ENCODE measurements at places on chromosomes 7 and 10. TPM values are rescaled to one million over a fixed set of nuclear protein-coding genes. Genes with fewer than 3 reads are reported as not detected.

- peak; percentile 44 for DNase-seq
These were observed 78.3 kb downstream of the ST8SIA6 start for GRCh38 chr10:17375936-17376584.

Gene SDK1
- total RNA-seq: 4.1 TPM

Gene NAMPT
- total RNA-seq: 95.0 TPM

- DNase-seq: no peak
These were observed 29.4 kb upstream of the LANCL2 start for GRCh38 chr7:55335786-55336185.

Gene LRRTM3
- 0.33 TPM for total RNA-seq

GRCh38 chr10:114806562-114807391 is 14.8 kb upstream of the FHIP2A start:
- no peak for DNase-seq

- DNase-seq: no peak
These were observed 224.8 kb downstream of the ZNF248 start for GRCh38 chr10:37632641-37633040.

DNA sequence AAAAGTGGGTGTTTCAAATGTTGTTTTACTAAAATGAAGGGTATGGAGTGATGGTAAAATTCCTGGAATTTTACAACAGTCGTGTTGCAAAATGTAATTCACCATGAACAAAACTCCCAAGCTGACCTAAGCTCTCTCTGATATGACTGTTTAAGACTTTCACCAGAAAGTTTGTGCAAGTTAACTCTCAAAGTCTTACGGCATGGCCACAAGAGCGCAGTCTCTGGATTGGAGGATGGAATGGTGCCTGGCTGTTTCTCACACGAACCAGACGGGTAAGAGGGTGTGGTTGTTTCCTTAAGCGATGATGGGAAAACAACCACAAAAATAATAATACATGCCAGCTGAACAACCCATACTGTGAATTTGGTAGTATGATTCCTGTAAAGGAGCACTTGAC is 662.5 kb downstream of the KCNMA1 start:
- DNase-seq: no peak

Gene MPP7
- 2.1 TPM for total RNA-seq

DNA sequence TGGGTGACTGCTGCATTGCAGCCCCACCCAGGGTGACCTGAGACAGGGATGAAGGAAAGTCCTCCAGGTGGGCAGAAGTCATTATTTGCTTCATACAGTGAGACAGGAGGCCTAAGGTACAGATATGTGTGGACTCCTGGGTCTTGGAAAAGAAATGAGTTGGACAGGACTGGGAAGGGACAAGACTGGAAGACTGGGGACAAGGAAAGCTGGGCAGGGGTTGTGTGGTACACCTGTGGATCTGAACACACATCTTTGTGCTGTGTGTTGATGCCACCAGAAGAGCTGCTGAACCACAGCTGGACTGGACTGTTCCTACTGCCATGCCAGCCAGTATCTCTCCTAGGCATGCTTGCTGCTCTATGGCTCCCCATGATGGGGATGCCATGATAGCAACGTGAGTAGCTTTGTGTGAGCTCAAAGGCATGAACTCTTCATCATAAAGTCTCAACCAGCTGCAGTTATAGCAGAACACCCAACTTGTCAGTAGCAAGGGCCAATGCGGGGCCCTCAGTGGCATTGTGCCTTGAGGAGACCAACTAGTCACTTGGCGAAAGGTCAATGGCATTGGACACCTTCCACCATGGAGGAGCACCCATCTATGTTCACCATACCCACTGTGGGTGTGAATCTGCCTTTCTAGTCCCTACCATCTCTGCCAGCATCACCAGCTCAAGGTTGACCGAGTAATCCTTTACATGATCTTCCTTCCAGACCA is 76.0 kb upstream of the GRB10 start:
- DNase-seq: no peak

- DNase-seq: no peak
These were observed 6.0 kb downstream of the SKIDA1 start for GRCh38 chr10:21519397-21519933.

Gene CCDC71L
- 33.8 TPM for total RNA-seq

GRCh38 chr10:97456034-97456685 is 10.2 kb downstream of the ZDHHC16 start:
- DNase-seq: no peak

- no peak for DNase-seq
These were observed 325.5 kb downstream of the LHFPL3 start for GRCh38 chr7:104653825-104654401.

Gene GHRHR
- total RNA-seq: 2.7 TPM

DNA sequence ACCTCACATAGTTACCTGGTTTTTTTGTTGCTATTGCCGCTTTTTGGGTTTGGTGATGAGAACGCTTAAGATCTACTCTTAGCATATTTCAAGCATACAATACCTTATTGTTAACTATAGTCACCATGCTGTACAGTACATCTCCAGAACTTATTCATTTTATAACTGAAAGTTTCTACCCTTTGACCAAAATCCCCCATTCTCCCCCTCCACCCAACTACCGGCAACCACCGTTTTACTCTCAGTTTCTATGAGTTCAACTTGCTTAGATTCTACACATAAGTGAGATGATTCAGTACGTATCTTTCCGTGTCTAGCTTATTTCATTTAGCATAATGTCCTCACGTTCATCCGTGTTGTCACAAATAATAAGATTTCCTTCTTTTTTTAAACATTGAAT is 86.7 kb upstream of the IL6 start:
- DNase-seq: no peak
